Activated CD4-positive, alpha-beta T cell treated with anti-CD3 and anti-CD28 coated beads, Interleukin-2, amount 50 U/mL, for 4 hours (primary cell): ENCODE measurements at places on chromosomes 12 and 14.

DNA sequence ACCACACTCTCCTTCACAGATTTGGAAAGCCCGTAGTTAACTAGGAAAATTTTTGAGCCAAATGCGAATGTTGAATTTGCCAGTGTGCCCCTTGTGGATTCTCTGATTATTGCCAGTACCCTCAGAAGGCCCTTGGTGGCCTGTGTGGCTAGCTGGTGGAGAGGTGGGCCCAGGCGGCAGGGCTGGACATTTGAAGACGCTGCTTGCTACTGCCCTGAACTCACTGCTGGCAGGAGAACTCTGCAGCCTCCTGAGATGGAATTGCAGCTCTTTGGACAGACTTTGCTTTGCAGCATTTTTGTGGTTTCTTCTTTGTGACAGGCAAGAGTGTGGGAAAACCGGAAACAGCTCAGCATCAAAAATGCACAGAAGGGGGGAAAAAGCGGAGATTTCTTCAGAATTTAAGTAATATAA, 97.6 kb downstream of the TGFB3 start:
- no peak for DNase-seq

- DNase-seq, result peak; percentile 37
Measured at GRCh38 chr12:49055978-49056754, 4.4 kb downstream of the KMT2D start.

DNA sequence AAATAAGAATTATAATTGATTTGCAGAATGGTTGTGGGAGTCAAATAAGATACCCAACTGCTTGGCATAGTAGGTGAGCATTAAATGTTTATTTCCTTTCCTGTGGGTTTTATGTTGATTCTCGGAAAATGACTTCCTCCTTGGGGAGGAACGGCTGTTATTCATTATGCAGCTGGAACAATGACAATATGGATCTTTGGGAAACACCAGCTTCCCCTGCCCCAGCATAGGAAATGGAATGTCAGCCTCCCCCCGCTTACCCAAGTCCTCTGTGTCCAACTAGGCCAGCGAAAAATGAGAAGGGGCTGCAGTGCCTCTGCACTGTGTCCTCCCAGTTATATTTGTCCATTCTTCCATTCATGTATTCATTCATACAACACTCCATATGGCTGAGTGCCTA, 11.7 kb upstream of the CCDC177 start:
- DNase-seq, result no peak

- no peak for DNase-seq
Measured at GRCh38 chr12:55720071-55720564, at the start of gene RDH5. TSS of gene RDH5 (plus strand) at chr12:55720393. CDS start at chr12:55721185, 792 bp downstream.

GRCh38 chr12:114163771-114164170, 197.6 kb upstream of the RBM19 start:
- no peak for DNase-seq

DNA sequence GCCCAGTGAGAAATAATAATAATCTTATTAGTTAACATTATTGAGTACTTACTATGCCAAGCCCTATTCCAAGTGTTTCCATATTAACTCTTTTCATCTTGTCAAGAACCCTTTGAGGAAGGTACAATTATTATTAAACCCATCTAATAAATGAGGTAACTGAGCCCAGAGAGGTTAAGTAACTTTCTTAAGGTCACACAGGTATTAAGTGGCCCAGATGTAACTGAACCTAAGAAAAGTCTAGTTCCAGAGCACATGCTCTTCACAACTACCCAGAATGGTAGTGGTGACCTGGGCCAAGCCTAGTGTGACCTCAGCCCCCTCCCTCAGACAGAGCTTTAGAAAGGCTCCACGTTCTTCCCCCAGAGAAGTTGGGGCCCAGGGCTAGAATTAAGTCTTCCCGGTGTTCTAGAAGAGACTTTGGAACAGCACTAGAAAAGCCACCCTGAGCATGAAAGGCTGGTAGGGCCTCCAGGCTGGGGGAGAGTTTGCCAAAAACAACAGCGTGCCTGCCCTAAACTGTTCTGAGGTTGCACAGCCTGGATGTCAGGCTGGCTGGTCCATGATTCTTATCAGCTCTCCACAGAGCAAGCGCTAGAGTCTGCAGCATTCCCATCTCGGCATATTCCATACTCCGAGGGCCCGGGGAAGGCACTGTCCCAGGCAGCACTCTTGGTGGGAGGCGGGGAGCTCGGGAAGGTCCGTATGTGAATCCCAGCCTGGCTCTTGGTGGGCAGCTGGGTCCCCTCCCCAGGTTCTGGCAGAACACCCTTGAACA, 41.3 kb upstream of the CTDSP2 start:
- no peak for DNase-seq

GRCh38 chr14:89232265-89233070, 184.6 kb downstream of the FOXN3 start:
- DNase-seq, result no peak

- DNase-seq, result no peak
Measured at GRCh38 chr14:67332468-67332867, 27.1 kb downstream of the ATP6V1D start.

DNA sequence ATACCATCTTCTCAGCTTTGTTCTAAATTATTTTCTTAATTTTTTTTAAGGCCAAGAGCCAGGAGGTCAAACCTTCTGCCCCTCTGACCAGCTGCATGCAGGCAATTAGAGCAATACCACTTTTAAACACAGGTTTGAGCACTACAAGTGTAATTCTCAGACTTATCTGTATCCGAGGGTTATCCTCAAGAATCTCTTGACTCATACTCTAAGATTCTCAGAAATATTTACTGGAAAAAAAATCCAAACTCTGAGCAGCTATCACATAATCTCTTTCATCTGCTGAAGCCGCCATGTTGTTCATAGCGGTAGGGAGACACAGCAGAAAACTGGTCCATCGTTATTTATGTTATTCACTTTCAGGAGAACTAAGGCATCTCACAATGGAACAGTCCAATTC, 27.4 kb upstream of the PTHLH start:
- no peak for DNase-seq

DNA sequence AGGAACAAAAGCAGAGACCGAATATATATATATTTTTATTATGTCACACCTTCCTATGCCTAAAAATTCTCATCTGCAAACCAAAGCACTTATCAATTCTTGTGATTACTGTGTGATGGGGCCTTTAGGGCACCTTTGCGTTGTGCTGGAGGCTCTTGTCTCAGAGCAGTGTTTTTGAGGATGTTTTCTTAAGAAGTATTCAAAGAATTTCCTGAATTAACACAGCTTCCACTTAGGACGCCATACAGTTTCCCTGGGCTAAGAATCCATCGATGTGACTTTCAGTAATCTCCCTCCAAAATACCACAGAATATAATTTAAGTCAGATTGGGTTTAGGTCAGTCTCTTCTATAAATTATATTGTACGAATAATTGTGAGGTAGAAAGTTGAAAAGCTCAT, 22.0 kb upstream of the HIF1A start:
- DNase-seq, result no peak

DNA sequence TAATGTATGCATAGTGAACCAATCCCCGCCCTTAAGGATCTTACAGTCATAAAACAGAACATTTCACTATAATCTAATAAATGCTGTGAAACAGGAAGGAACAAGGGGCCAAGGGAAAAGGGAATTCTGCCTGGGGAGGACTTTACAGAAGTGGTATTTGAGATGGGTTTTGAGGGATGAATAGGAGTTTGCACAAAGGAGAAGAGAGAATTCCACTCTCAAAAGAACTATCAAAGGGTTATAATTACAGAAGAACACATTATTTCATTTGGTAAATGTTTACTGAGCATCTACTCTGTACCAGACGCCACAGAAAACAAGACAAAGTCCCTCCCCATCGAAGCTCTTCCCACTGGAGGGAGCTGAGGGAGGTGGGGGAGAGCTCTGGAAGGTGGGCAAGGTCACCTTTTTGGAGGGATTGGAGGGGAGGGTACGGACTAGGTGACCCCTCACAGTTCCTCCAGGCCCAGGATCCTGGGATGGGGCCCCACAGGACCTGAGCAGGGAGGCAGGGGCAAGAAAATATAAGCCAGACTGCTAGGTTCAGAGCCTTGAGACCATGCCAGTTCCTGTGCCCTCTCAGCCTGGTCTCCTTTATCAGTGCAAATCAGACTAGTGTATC, 24.5 kb downstream of the PHETA1 start:
- DNase-seq, result no peak

GRCh38 chr12:83476695-83477690, 790.3 kb downstream of the TMTC2 start:
- no peak for DNase-seq

GRCh38 chr12:88182416-88182815, 40.3 kb downstream of the TMTC3 start:
- DNase-seq, result no peak

DNA sequence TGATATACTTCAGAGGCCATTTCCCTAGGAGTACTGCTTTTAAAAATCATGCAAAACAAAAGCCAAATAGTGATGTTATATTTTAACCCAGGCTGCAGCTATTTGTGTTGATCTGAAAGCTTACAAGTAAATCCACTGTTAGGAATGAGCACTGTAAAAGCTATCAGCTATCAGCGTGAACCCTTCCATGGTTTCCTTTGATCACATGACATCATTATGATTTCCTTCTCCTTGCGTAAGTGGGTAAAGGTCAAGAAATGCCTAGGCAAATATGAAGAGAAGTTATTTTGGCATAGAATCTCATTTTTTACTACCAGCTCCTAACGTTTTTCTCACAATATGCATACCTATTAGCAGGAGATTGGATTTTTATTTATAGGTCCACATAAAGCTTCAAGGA, 48.6 kb upstream of the CATSPERB start:
- DNase-seq, result no peak

GRCh38 chr14:93729993-93730392, 58.3 kb downstream of the PRIMA1 start:
- DNase-seq, result no peak

DNA sequence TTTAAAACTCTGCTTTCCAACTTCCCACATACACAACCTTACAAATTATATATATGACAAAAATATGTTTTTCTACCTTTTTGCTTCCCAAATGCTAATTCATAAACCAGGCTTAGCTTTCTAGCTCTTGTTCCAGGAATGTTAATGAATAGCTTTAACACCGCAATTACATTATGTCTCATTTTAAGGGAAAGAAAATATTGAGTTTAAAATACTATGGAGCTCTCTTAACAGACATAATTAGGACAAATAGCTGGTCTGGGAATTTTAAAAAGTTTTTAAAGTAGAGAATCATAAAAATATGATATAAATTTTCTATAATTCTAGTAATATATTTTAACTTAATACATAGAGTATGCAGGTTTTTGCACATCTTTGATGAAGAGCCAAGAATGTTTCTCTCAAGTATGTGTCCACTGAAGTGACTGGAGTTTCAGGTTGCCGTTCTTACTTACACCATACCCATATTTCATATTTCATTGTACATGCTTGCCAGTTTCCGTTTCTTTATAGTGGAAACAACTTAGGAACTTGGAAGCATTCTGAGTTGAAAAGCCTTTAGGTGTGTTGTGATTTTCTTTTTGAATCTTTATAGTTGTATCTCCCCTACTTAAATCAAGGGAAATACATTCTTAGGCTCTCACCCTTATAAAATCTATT, 90.6 kb upstream of the SLCO1C1 start:
- DNase-seq, result no peak
